Stimulated activated CD8-positive, alpha-beta memory T cell treated with anti-CD3 and anti-CD28 coated beads, Interleukin-15, amount 100 ng/mL, for 48 hours (primary cell): ENCODE measurements at places on chromosomes 5 and 9.

DNA sequence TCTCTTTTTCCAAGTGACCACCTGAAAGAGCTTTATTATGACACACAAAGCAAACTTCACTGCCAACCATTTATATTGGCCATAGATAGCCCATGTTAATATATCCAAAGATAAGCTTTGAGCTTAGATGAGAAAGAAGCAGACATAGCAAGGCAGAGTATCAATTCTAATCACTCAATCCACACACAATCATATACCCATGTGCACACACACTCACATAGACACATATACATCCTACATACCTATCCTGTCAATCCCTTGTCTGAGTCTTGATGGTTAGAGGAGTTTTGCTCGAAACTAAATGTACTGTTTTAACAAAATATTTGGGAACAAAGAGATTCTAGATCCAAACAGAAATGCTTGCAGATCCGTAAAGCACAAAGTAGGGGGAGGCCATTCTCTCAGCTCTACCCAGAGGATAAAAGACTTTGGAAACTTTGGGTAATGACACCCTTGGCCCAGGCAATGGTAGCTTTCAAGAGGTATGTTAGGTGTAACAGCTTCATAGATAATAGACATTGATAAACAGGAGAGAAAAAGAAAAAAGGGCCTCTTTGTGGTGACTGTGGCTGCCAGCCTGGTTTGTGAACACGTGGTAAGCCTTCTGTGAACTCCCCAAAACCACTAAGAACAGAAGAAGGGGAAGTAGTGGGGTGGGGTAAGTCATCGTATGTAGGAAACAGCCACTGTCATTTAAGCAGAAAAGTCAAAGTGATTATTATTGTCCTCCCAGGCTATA, 121.6 kb downstream of the TLR4 start:
- peak; percentile 24 for DNase-seq

- no peak for DNase-seq
These were observed 90.8 kb downstream of the C5orf15 start for GRCh38 chr5:133877351-133878235.

DNA sequence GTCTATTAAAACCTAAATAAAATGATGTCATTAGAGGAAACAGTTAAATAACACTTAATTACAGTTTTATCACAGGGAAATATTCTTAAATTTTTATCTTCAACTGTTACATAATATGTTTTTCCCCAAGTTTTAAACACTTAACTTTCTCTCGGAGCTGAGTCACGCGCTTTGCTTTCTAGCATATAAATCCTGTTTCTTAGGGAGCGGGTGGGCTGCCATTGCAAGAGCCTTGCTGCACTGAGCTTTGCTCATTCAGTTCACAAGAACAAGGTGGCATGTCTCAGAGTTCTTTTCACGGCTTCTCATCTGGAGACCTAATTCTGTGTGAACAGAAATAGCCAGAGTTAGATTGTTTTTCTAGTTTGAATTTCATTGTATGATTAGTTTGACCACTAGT, 166.1 kb downstream of the ZSWIM6 start:
- no peak for DNase-seq

- no peak for DNase-seq
These were observed 337.9 kb upstream of the RFX3 start for GRCh38 chr9:3863686-3864085.

GRCh38 chr9:134413890-134414623, 87.8 kb downstream of the RXRA start:
- DNase-seq = no peak

DNA sequence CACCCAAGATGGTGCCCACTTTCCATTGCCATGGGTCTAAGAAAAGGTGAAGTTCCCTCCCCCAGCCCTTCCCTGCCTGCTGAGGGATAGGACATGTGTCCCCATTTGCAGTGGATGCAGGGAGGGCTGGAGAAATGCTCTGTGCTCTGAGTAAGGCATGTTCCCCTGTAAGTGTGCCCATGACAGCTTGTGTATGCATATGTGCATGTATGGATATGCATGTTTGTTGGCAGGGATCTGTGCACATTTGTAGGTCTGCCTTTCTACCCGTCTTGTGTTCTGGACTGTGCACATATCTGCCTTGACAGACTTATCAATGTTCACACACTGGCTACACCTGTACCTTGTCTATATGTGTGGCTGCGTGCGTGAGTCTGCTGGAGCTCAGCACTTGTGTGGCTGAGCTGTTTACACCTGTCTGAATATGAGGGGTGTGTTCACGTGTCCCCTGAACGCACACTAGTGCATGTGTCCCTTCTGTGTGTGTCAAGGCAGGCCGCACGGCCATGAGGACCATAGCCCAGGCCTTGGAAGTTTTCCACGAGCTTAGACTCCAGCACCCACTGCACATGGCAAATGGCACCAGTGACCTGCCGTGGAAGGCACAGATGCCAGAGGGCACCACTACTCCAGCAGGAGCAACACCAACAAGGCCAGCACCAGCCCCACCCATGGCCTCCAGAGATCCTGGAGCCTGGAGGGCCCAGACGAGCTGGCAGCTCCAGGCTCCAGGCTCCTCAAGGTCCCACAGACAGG, 27.4 kb upstream of the TTLL11 start:
- DNase-seq = no peak

DNA sequence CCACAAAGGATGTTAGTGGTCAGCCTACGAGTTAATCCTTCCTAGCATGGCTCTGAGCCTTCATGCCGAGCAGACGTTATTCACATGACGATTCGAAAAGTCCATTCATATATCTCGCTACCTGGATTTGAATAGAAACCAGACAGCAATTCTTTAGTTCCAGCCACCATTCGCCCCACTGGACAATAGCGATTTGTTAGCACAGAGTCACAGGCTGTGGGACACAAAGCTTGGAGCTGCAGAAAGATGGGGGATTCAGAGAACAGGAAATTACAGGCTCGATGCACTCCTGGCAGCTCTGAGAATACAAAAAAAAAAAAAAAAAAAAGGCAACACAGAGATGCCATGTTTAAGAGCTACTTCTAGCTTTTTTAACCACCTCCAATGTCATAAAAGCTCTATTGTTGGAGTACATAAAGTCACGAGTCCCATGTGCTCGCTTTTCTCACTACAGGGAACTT, 110.7 kb downstream of the NR6A1 start:
- DNase-seq = no peak

- no peak for DNase-seq
These were observed 108.7 kb downstream of the LIFR start for GRCh38 chr5:38447786-38448185.

DNA sequence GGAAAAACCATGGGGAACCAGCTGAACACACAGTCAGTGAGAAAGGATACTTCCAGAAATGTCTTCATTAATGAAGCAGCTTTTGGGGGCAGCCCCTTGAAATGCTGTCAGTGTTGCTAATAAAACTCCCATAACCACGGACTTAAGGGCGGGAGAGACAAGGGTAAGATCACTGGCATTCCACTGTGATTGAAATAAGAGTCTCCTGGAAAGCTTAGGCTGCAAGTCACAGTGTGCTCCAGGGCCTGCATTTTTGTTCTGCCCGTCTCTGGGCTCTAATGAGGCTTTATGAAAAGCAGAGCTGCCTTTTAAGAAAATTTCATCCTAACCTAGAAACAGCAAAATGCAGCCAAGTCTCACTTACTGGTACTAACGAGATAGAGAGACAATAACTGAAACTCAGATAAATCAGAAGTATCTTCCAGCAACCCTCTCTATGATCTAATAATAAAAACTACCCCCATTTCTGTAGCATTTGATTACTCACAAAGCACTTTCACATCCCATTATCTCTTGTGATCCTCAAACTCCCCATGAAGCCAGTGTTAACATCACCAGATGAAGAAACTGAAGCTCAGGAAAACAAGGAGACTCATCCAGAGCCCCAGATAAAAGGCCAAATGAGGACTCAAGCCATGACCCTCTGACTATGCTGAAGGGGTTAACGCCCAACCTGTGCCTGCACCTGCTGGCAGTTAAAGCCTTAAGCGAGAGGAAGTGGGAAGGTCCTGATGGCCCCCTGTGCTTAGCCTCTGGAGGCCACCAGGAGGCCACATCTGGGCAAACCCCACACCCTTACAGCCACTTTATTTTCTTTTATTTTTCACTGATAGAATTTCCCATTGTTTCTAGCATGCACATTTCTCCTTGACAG, 37.5 kb downstream of the SPOCK1 start:
- no peak for DNase-seq

DNA sequence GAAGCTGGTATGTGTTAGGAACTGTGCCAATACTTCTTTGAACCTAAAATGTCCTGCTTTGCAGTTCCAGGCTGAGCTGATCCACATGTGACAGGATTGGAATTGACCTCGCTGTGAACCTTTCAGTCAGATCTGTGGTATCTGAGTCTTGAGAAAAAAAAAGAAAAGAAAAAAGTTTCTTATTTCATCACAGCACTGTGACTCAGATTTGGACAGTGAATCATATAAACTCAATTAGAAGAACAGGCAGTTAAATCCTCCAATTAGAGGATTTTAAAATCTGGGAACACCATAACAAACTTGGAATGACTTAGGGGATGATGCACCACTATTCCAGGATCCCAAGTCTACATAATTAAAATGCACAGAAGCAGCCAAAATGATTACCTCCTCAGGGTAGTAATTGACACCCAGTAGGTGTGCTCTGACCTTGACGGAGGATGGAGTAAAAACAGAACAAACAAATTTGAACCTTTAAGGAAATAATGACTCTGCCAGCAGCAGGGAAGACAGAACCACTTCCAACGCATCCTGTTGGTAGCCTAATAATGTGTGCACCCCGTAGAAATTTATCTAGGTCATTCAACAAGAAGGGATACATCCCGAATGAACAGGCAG, 57.8 kb upstream of the RAI14 start:
- DNase-seq = no peak

DNA sequence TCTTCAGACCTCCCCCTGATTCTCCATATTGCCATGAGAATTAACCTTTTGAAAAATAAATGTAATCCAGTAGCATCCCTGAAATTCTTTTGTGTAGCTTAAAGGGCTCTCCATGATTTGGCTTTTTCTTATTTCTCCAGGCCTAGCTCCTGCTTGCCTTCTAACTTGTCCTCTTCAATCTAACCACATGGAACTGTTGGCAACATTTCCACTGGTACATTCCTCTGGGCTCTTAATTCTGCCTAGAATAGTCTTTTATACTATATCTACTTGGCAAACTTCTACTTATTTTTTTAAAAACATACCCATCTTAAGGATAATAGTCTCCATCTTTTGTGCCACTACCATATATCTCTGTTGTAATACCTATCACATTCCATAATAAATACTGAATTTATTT, 54.1 kb downstream of the GNG10 start:
- no peak for DNase-seq

GRCh38 chr9:108434036-108434435, 421.8 kb downstream of the ACTL7B start:
- DNase-seq = no peak

- DNase-seq = no peak
These were observed 28.8 kb downstream of the SLC46A2 start for GRCh38 chr9:112861638-112862555.

DNA sequence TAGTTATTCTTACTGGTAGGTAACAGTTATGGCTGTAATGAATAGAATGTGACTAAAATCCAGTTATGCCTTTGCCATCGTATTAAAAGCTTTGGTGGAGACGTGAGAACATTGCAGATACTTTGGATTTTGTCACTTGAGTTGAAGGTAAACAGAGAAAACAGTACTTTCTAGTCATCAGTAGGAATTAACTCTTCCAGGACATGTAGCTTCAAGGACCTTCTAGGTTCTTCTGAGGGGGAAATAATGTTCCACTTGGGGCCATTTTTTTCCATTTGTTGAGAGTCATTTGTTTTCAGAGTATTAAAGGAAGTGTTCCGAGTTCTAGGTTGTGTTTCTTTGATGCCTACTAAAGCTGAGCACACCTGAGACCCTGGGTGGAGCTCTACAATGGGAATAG, 6.1 kb downstream of the TJP2 start:
- no peak for DNase-seq

GRCh38 chr9:136078024-136078423, 17.1 kb downstream of the NACC2 start:
- DNase-seq = no peak

DNA sequence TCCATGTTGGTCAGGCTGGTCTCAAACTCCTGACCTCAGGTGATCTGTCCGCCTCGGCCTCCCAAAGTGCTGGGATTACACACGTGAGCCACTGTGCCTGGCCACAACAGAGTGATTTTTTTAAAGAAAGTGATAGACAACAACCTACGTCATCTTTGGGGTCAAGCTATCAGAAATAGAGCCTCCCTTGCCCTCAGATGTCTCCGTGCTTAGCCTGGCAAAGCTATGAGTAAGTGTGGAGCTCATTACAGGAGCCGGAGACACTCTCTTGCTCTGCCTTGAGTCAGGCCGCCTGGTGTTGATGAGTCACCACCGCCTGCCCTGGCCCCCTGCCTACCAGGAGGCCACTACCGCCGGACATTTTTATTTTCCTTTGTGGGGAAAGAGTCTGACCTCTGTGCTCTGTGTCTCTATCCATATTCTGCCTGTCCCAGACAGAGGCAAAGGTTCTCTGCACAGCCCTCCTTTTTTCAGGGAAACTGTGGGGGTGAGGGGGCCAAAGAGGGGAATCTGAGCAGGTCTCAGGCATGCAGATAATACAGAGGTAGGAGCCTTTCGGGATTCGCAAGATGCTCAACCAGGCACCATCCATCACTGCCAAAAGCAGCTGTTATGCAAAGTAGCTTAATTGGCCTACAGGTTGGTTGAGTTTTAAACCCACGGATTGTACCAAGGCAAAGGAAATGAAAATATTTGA, 123.7 kb upstream of the CPEB4 start:
- DNase-seq = no peak

- no peak for DNase-seq
These were observed 77.9 kb downstream of the SLIT3 start for GRCh38 chr5:169222934-169223594.

DNA sequence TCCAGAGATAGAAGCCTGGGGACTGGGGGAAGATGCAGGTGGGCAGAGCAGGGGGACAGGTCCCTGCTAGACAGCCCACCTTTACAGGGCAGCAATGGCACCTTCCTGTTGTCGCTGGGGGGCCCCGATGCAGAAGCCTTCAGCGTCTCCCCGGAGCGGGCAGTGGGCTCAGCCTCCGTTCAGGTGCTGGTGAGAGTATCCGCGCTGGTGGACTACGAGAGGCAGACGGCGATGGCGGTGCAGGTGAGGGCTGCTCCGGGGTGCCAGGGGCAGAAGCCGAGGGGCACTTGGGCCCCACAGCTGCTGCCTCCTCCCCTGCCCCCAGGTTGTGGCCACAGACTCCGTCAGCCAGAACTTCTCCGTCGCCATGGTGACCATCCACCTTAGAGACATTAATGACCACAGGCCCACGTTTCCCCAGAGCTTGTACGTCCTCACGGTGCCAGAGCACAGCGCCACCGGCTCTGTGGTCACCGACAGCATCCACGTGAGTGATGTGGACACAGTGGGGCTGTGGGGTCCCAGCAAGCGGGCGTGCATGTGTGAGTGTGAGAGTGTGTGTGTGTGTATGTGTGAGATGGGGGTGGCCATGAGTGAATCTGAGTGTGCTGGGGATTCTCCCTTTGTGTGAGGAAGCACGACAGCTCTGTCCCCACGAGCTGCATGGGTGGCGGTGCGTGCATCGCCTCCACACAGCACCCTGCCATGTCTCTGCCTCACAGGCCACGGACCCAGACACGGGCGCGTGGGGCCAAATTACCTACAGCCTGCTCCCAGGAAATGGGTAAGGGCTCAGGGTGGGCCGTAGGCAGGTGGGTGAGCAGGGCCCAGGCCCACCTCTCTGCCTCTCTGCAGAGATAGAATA, 28.4 kb downstream of the CDHR2 start:
- DNase-seq = no peak
